ENCODE measurements at places on chromosomes 1 and 21.

- peak; percentile 3 for DNase-seq
Measured at GRCh38 chr1:169363046-169363730, 4.4 kb downstream of the NME7 start.

GRCh38 chr1:54950006-54950368 is 30.4 kb upstream of the TMEM61 start:
- no peak for DNase-seq

- DNase-seq = no peak
Measured at GRCh38 chr21:41695513-41695912, 71.3 kb downstream of the RIPK4 start.

DNA sequence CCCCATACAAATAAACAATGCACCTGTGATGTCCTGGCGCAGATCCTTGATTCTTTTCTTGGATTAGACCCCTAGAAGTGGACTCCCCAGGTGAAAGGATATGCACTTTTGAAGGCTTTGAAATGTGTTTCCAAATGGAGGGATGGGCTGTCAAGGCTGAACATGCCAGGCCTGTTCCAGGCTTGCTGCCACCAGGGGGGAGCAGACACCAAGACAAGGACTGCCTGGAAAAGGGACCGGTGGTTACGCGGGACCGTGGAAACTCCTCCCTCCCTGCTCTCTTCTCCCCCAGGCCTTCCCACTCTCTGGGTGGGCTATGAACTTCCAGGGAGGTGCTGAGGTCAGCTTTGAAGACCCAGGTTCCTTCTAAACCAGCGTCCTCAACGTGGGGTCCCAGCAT is 12.7 kb downstream of the C1QB start:
- no peak for DNase-seq

GRCh38 chr1:13956393-13956792 is 256.4 kb downstream of the PRDM2 start:
- DNase-seq = no peak

GRCh38 chr1:217322834-217323233 is 308.1 kb downstream of the GPATCH2 start:
- DNase-seq = no peak

- DNase-seq = no peak
Measured at GRCh38 chr21:38664841-38665240, 140.9 kb upstream of the ETS2 start.

DNA sequence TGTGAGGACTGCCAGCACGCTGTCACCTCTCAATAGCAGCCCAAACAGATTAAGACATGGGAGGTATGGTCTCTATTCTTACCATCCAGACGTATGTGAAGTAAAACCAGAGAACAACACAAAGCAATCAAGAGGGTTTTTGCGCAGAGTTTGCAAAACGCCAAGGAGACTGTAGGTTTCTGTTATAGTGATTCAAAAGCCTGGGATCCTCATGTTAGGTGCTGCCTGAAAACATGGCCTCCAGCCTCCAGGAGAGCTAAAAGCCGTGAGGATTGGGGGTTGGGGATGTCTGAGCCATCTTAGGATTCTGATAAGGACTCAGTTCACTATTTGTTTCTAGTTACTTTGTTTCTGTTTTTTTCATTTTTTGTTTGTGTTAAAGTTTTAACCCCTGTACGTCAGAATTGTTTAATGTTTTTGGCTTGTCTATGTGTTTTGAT is 4.2 kb upstream of the CCT8 start:
- peak; percentile 19 for DNase-seq

DNA sequence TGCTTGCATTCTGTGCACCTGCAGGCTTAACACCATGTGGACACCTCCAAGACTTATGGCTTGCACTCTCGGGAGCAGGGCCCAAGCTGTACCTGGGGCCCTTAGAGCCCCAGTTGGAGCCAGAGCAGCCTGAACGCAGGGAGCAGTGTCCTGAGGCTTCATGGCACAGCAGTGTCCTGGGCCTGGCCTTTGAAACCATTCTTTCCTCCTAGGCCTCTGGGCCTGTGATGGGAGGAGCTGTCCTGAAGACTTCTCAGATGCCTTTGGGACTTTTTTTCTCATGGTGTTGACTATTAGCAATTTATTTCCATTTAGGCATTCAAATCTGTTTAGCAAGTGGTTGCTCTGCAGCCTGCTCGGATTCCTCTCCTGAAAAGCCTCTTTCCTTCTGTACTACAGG is 11.0 kb downstream of the RPTN start:
- DNase-seq = no peak

Measured in CD4-positive, alpha-beta T cell treated with Interleukin-6 at 100 ng/mL for 8 hours (primary cell).